Activated CD4-positive, alpha-beta memory T cell treated with anti-CD3 and anti-CD28 coated beads, Interleukin-2, amount 10 ng/mL, durations not matched to agents 7 days and 5 days (primary cell): ENCODE measurements at places on chromosomes 2 and 18. TPM values are rescaled to one million over a fixed set of nuclear protein-coding genes. Genes with fewer than 3 reads are reported as not detected.

DNA sequence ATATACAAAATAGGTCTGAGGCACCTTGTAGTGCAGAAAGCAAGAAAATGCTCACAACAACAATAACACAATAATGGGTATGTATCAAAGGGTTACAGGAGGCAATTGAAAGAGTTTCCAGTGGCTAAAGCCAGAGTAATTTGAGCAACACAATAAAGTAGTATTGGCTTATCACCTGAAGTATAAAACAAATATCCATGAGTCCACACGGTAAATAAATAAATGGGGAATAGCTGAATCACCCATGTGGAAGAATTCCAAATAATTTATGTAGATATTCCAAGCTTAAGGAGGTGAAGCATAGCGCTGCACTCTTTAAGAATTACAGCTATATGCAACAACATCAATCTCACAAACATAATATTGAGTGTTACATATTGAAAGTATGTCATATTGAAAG, 110.8 kb downstream of the AFF3 start:
- no peak overlapping the region for H3K4me3 ChIP-seq
- peaks cover 3% of the 10 kb centered on the region for H3K27me3 ChIP-seq
- H3K36me3 ChIP-seq, result no peaks in the 10 kb centered on the region
- H3K4me1 ChIP-seq, result no peaks in the 10 kb centered on the region
- DNase-seq, result no peak

DNA sequence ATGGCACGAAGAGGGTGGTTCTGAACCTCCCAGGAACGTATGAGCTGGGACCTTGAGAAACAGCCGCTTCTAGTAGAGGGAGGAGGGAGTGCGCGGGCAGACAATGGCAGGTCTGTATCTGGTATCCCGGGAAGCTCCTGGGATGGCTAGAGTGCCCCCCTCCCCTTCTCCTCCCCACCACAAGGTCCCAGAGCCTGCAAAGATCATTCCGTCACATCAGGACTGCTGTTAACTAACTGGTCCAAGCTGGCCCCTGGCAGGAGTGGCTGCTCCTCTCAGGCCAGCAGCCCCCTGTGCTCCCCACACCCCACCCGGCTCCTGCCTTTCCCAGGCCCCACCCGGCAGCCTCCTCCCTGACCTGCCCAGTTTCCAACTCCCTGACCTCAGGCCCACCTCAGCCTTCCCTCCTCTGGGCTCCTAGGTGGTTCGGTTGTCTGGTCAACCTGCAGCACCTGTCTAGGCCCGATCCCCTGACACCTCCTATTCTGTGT, 75.0 kb downstream of the TPO start:
- no peaks in the 10 kb centered on the region for H3K27me3 ChIP-seq
- no peak overlapping the region for H3K27ac ChIP-seq
- no peak for DNase-seq

The EMILIN1 gene
- 0.78 TPM for total RNA-seq

The COL4A4 gene
- 0.10 TPM for total RNA-seq
